ENCODE measurements at places on chromosomes 7 and 10. TPM values are rescaled to one million over a fixed set of nuclear protein-coding genes. Genes with fewer than 3 reads are reported as not detected.

The ATOH7 gene
- not detected for total RNA-seq

The PAX4 gene
- not detected for total RNA-seq

The SPDYE2B gene
- not detected for total RNA-seq

The TMEM254 gene
- 11.1 TPM for total RNA-seq

The PILRA gene
- total RNA-seq, result 18.8 TPM

The ADRA2A gene
- total RNA-seq, result 0.07 TPM

The AS3MT gene
- not detected for total RNA-seq

DNA sequence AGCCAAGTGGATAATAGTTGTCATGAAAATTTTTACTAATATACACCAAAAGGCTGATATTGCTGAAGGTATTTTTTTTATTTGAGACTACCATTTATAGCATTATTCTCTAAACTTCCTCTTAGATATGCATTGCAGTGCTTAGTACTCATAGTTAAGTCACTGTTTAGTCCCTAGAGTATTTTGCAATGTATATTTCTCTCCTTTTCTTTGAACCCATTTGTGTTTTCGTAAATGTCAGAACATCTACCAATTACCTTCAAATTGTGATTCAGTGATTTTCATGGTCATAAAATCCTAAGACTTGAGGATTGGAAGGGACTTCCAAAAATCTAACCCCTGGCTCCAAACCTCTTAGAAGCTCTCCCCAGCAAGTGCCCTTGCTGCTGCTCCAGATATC lies 21.5 kb upstream of the CYP26C1 start:
- H3K4me1 ChIP-seq, result no peaks in the 10 kb centered on the region
- no peak for DNase-seq
- no peak overlapping the region for H3K4me3 ChIP-seq
- H3K36me3 ChIP-seq, result no peaks in the 10 kb centered on the region
- H3K27ac ChIP-seq, result no peak overlapping the region

- H3K36me3 ChIP-seq, result no peaks in the 10 kb centered on the region
- H3K4me3 ChIP-seq, result no peak overlapping the region
- H3K27me3 ChIP-seq, result no peaks in the 10 kb centered on the region
- H3K27ac ChIP-seq, result no peak overlapping the region
- no peaks in the 10 kb centered on the region for H3K4me1 ChIP-seq
Measured at GRCh38 chr10:4522296-4523000, 303.6 kb upstream of the AKR1E2 start.

DNA sequence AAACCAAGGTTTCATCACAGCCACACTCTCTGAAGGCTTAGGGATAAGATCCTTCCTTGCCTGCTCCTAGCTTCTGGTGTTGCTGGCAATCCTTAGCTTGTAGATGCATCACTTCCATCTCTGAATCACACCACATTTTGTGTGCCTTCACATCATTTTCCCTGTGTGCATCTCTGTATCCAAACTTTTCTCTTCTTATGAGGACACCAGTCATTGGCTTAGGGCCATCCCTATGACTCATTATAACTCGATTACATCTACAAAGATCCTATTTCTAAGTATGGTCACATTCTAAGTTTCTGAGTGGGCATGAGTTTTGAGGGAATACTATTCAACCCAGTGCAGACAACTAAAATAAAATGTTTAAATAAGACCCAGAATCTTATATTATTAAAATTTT lies 121.7 kb downstream of the C7orf25 start:
- H3K27ac ChIP-seq, result no peak overlapping the region
- no peak for DNase-seq
- no peak overlapping the region for H3K4me3 ChIP-seq
- H3K36me3 ChIP-seq, result no peaks in the 10 kb centered on the region
- H3K4me1 ChIP-seq, result no peaks in the 10 kb centered on the region
- H3K27me3 ChIP-seq, result peaks cover under 1% of the 10 kb centered on the region

- no peak overlapping the region for H3K4me3 ChIP-seq
- no peaks in the 10 kb centered on the region for H3K36me3 ChIP-seq
- no peak for DNase-seq
- H3K27ac ChIP-seq, result no peak overlapping the region
Measured at GRCh38 chr10:107280293-107280692, 115.8 kb upstream of the SORCS1 start.

DNA sequence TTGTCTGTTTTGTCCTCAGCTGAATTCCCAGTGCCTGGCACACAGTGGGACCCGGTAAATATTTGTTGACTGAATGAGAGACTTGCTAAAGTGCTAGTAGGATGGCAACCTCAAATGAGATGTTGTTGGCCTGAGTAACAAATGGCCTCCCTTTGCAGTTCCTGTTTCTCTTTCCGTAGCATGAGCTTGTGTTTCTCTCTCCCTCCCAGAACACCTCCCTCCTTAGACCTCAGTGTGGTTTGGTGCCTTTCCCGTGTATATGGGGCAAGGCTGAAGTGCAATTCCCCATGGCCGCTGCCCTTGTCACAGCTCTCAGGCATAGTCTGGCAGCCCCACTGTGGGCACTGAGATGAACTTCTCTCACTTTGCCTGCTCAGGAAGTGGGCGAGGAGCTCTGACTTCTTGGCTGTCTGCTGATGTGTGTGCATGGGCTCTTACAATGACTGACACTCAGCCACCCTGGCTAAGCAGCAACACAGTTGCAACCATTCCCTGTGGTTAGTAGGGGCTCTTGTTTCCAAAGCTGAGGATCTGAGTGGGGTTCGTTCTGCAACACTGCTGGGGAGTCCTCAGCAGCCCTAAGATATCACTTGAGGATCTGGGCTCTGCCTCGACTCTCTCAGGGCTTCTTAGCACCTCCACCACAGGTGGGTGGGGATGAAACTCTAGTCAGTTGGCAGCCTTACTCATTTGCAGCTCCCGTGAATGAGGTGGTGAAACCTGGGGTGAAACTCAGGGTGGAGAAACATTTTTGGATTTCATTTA lies 136.1 kb downstream of the ICA1 start:
- DNase-seq, result peak; percentile 93
- H3K27ac ChIP-seq, result peak overlapping the region; percentile 79
- H3K4me1 ChIP-seq, result peaks cover 64% of the 10 kb centered on the region
- H3K27me3 ChIP-seq, result no peaks in the 10 kb centered on the region

DNA sequence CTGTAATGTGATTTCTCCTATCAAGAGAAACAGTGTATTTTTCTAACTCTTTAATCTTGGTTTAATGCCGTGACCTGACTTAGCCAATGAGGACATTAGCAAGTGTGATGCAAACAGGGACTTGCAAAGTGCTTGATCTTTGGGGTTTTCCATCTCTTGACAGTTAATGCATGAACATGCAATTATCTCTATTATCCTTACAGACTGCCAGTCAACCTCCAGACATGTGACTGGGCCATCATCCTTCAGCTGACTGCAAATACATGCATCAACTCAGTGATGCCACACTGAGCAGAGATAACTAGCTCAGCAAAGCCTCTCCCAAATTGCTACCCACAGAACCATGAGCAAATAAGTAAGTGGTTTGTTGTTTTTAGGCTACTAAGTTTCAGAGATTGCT lies 409.6 kb downstream of the GPAM start:
- no peak overlapping the region for H3K27ac ChIP-seq
- no peaks in the 10 kb centered on the region for H3K4me1 ChIP-seq
- DNase-seq, result no peak
- H3K4me3 ChIP-seq, result no peak overlapping the region

- H3K4me3 ChIP-seq, result no peak overlapping the region
- no peaks in the 10 kb centered on the region for H3K27me3 ChIP-seq
- H3K27ac ChIP-seq, result no peak overlapping the region
- H3K36me3 ChIP-seq, result no peaks in the 10 kb centered on the region
- H3K4me1 ChIP-seq, result no peaks in the 10 kb centered on the region
- no peak for DNase-seq
Measured at GRCh38 chr7:35617041-35617440, 77.9 kb downstream of the HERPUD2 start.

DNA sequence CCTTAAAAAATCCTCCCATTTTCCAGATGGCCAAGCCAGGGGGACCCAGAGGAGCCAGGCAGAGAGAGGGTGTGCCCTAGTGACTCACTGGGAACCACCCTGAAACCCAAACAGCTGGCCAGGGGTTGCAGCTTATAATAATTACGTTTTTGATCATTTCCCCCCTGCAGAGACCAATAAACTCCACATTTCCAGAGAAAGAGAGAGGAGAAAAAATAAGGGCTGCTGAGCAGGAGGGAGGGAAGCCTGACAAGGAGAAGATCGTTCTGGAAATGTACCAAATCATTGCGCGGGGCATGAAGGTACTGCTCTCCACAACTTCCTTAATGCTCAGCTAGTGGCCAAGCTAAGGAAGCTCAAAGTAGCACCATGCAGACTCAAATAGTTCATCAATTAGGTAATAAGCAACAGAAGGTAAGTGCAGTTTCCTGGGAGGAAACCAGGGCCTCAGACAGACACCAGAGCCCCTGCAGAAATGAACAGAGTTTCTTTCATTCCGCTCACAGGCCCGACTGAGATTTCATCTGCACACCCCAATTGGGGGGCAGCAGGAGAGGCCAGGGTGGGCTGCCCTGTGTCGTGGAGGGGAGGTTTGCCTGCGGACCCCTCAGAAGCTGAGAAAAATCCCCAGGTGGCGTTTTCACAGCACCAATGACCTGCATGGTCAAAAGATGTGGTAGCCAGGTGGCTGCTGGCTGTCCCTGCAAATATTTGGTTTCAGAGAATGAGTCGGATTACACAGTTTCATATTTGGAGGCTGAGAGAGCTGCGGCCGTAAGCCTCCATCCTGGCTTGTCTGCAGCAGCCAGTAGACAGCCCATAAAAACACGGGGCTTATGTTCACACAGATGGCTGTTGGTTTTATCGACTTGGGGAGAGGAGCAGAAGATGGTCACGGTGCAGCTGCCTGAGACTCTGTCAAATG lies 153.2 kb upstream of the LYZL2 start:
- DNase-seq, result peak; percentile 27
- no peak overlapping the region for H3K4me3 ChIP-seq
- peaks cover 30% of the 10 kb centered on the region for H3K4me1 ChIP-seq
- no peaks in the 10 kb centered on the region for H3K27me3 ChIP-seq
- H3K27ac ChIP-seq, result no peak overlapping the region

DNA sequence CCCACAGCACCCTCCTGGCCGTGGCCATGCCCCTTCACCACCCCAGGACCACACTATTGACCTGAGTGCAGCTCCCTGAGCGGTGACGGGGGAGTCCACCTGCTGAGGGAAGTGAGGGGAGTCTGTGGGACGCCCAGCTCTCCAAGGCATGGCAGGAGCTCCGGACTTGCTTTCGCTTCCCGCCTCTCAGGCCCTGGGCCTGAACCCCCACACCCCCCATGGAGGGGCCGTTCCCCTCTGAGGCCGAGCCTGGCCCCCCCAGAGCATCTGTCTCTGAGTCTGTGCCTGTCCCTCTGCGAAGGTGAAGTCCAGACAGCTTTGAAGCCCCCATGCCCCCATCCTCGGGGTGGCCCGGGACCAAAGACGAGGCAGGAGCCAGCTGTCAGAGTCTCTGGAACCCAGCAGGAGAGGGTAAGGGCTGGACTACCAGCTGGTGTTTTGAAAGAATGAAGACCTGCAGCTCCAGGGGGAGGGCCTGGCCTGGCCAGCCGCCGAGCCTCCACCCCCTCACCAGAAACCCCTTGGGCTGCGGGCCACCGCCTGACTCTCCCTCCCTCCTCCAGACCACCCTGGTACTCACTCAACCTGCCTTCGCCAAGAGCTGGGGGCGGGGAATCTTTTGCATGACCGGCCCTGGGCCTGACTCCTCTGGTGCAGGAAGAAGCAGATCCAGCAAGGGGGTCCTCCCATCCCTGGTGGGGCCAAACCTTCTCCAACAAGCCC lies 114.0 kb downstream of the PDGFA start:
- no peaks in the 10 kb centered on the region for H3K36me3 ChIP-seq
- H3K4me1 ChIP-seq, result no peaks in the 10 kb centered on the region
- H3K4me3 ChIP-seq, result no peak overlapping the region
- H3K27me3 ChIP-seq, result peaks cover 2% of the 10 kb centered on the region

GRCh38 chr7:25752967-25753791 lies 398.8 kb upstream of the NFE2L3 start:
- no peak overlapping the region for H3K4me3 ChIP-seq
- no peaks in the 10 kb centered on the region for H3K27me3 ChIP-seq
- no peaks in the 10 kb centered on the region for H3K36me3 ChIP-seq
- no peak overlapping the region for H3K27ac ChIP-seq
- no peaks in the 10 kb centered on the region for H3K4me1 ChIP-seq

DNA sequence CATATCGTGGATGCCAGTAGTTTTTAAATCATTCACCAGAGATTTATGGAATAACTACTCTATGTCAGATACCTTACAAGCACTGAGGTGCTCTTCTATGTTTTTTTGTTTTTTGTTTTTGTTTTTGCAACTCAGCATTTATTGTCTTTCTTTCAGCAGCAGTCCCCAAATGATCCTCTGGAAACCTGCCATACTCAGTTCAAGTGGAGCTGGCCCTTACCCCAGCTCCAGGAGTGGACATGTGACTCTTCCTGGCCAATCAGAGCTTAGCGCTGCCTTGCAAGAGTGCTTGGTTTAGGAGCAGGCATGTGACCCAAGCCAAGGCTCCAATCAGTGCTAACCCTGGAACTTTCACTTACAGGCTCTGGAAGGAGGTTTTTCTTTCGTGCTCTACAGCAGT lies 356.6 kb upstream of the ZMIZ1 start:
- H3K27me3 ChIP-seq, result no peaks in the 10 kb centered on the region
- DNase-seq, result no peak
- H3K4me3 ChIP-seq, result no peak overlapping the region

GRCh38 chr7:92916770-92917224 lies 80.4 kb upstream of the CDK6 start:
- no peak overlapping the region for H3K4me3 ChIP-seq
- H3K36me3 ChIP-seq, result no peaks in the 10 kb centered on the region
- DNase-seq, result no peak
- no peak overlapping the region for H3K27ac ChIP-seq
- H3K27me3 ChIP-seq, result no peaks in the 10 kb centered on the region

DNA sequence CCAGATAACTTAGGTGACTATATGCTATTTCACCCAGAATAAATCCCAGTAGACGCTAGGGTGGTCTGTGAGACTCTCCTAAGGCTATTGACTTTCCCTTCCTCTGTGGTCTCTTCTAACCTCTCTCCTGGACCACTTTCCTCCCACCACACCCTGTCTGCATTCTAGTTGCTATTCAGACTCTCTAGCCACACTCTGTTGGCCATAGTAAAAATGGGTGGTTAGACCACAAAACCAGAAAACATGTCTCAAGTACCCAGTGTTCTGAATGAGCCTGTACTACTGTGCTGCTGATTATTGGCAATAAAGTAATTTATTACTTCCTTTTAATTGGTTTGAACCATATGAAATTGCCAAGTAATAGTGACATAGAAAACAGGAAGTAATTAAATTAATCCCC lies 240.8 kb downstream of the KIF20B start:
- H3K4me3 ChIP-seq, result no peak overlapping the region
- no peaks in the 10 kb centered on the region for H3K36me3 ChIP-seq
- no peaks in the 10 kb centered on the region for H3K27me3 ChIP-seq
- no peak overlapping the region for H3K27ac ChIP-seq
- DNase-seq, result no peak
- no peaks in the 10 kb centered on the region for H3K4me1 ChIP-seq

All from natural killer cell (primary cell).